ENCODE measurements at places on chromosomes 2 and 18.

- DNase-seq = no peak
Measured at GRCh38 chr2:71380665-71381064, 49.1 kb downstream of the ZNF638 start.

GRCh38 chr2:126824663-126825062 is 74.0 kb upstream of the TEX51 start:
- no peak for DNase-seq

- DNase-seq = peak; percentile 76
Measured at GRCh38 chr2:189411860-189412259, 29.4 kb upstream of the WDR75 start.

DNA sequence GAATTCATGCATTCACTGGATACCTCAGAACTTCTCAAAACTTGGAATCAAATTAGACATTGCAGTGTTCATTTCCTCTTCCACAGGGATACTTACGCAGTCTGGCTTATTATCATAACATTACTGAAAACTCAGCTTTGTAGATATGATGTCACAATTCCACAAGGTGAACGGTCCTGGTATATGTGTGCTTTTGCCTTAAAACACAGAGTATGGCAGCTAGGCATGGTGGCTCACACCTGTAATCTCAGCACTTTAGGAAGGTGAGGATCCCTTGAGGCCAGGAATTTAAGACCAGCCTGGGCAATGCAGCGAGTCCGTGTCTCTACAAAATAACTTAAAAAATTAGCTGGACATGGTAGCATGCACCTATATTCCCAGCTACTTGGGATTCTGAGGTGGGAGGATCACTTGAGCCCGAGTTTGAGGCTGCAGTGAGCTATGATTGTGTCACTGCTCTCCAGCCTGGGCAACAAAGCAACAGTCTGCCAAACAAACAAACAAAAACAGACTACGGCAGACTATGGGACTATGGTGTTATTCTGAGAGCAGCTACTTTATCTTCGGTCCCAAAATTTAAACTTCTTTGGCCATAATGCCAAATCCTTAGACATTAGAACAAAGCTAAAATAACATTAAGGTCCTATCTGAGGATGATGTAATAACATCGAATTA is 1191.9 kb upstream of the SLC39A10 start:
- DNase-seq = no peak

GRCh38 chr2:134124047-134124753 is 129.7 kb upstream of the MGAT5 start:
- no peak for DNase-seq

DNA sequence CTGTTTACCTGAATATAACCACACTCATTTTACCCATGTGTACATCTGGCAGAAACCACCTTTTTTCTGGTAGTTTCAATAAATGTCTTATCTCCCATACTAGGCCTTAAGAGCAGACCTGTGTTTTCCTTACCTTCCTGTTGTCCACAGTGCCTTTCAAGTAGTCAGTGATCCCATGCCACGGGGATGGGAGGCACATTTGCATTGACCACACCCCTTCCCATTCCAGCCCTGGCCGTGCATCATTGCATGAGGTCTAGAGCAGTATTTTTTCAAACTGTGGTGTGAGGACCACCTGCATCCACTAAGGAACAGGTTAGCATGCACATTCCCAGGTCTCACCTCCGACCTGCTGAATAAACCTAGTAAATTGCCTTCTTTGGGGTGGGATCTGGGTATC is 165.2 kb upstream of the FOSL2 start:
- DNase-seq = no peak

GRCh38 chr2:171520471-171520870 is 1.8 kb upstream of the CYBRD1 start:
- no peak for DNase-seq

- no peak for DNase-seq
Measured at GRCh38 chr18:75859533-75859932, 432.0 kb upstream of the SMIM21 start.

- no peak for DNase-seq
Measured at GRCh38 chr18:56661360-56662062, 10.4 kb downstream of the WDR7 start.

- DNase-seq = no peak
Measured at GRCh38 chr2:42723465-42723864, 40.5 kb downstream of the OXER1 start.

DNA sequence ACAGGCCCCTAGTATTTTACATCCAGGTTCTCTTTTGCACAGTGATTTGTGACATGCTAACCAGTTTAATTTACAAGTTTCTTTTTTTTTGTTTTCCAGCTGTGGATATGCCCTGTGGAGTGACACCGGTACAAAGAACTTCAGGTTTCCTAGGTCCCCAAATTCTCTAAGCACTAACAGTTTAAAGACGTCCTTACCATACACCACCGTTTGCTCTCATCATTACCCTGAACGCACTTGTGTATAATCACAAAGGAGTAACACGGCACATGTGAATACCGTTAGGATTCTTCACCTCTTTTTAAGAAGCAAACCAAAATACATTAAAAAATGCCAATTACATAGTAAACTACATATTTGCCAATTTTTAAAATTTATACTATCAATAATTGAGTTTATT is 853 bp downstream of the LANCL1 start:
- no peak for DNase-seq

DNA sequence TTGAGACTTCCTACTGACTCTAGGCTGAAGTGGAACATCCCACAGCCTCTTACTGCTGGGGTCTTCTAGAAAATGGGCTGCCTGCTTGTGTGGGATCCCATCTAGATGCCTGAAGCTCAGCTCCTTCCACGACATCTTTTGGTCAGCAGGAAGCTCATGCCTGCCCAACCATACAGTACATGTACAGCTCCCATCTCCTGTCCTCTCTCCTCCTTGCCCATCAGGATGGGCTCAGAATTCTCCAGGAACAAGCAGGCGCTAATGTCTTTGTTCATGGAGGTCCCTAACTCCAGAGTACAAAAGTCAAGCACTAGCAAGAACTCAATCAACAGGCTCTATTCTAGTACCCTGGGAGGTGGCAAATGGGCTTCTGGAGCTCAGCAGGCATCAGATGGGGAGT is 31.7 kb upstream of the GPR17 start:
- no peak for DNase-seq

DNA sequence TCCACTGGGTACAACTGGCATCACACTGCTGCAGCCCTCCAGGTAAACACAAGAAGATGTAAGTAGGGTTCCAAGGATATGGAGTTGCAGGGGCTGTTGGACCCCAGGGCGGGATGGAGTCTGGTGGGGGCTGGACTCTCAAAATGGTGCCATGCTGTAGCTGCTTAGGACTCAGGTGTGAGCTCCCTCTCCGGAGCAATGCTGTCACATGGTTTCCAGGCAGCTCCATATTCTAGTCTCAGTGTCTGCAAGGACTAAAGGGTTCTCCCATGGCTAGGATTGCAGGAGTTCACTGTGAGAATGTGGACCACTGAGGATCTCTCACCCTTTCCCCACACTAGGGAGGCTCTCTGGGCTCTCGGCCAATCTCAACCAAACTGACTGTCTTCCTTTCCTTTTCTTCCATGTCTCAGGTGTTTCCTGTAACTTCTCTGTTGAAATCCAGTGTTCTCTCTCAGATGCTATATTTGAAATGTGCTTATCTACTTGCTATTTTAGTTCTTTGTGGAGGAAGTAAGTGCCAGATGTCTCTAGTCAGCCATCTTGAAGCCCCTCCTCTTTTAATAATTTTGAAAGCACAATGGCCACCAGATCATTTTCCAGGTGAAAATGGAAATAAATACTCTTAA is 57.6 kb downstream of the CCNT2 start:
- no peak for DNase-seq

DNA sequence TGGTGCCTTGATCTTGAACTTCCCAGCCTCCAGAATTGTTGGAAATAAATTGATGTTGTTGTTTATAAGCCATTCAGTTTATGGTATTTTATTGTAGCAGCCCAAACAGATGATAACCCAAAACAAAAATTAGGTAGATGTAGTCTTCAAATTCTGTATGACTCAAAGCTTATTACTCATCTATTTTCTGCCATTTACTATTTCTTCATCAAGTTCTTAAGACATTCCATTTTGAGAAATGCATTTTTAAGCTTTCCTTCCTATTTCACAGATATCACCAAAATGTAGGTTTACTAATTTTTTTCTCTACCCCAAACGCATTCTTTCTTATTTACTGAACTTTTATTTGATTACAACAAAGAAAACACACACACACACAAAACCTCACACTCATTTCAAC is 148.2 kb downstream of the RND3 start:
- no peak for DNase-seq

DNA sequence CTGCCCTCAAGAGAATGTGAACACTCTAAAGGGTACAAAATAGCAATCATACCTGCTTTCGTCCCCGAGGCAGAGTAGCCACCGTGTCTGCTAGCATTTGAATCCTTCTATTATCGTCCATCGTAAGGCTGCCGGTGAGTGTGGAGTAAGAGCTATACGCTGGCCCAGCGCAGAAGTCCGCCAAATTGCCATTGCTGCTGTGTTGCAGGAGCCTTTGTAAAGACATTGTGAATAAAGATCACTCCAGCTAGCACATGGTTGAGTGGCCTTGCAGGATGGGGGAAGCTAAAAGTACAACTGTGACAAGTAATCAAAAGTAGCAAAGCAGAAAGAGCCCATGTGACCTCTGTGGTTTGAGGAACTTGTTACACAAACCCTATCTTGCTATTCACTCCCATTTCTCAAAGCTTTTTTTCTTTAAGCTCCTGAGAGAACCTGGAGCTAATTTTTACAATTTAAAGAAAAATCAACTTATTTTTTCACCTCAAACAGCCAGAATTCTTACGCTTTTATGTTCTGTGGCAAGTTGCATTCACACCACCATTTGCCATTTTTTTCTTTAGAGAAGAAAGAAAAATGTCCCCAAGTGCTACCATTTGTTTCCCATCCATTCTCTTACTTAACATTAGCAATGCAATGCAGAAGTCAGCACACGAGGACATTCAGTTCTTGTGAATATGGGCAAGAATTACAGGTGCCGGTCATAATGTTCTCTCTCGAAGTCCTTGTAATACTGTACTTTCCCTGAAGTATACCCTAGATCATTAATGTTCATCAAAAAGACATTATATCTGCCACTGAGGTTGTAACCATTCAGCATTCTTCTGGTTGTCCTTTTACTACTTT is at the start of gene CYTIP:
CYTIP (minus strand) TSS at position 295 of the 846 bp plus-strand sequence; CDS start at position 226, 69 bp downstream.
- DNase-seq = no peak

DNA sequence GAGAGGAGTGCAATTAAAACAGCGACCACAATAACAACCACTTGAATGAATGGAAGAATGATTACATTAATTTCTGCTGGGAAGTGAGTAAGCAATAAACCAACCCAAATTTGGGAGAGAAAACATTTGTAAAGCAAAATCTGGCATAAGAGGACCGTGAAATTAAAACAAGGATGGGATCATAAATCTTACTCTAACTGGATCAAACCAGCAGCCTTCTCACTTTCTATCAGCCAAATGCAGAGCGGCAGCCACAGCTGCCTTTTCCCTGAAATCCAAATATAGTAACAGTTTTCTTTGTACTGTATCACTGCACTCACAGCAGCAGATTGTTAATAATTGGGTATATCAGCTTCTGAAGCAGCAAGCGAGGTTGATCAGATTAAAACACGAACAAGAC is 245.2 kb upstream of the REG3G start:
- no peak for DNase-seq

GRCh38 chr2:4866198-4866597 is 826.0 kb upstream of the SOX11 start:
- no peak for DNase-seq

GRCh38 chr2:74835831-74836674 is 2.1 kb downstream of the HK2 start:
- DNase-seq = no peak

DNA sequence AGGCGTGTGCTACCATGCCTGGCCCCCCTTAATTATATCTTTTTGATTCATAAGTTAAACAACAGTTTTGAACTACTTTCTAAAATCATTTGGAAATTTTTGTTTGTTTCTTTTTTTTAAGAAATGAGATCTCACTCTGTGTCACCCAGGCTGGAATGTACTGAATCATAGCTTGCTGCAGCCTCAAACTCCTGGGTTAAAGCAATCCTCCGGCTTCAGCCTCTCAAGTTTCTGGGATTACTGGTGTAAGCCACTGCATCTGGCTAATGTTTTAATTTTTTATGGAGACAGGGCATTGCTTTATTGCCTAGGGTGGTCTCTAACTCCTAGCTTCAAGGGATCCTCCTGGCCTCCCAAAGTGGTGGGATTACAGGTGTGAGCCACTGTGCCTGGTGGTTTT is 71.5 kb downstream of the BABAM2 start:
- DNase-seq = no peak

DNA sequence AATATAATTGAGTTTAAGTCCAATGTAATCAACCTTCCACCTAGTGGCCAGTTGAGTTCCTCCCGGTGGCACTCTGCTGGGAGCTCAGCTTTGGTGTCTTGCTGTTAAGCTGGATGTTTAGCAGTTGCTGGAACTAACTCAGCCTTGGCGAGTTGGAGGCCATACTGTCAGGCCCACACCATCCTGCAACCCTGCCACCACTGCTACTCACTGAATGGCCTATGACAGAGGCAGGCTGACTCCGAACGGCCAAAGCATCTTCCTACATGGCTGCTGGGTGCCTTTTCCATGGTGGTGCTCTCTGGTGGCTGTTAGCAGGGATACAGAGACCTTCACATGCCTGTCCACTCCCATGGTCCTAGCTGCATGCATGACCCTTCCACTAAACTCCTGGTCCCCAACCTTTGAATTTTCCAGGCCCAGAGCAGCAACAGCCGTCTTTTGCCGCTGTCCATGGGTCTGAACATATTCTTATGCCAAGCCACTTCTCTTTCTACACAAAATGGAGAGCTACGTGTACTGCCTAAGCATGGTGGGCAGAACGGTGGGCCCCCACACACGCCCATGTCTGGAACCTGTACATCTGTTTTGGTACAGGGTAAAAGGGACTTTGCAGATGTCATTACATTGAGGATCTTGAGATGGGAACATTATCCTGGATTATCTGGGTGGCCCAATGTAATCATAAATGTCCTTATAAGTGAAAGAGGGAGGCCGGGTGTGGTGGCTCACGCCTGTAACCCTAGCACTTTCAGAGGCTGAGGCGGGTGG is 15.0 kb upstream of the TRAF3IP1 start:
- no peak for DNase-seq

DNA sequence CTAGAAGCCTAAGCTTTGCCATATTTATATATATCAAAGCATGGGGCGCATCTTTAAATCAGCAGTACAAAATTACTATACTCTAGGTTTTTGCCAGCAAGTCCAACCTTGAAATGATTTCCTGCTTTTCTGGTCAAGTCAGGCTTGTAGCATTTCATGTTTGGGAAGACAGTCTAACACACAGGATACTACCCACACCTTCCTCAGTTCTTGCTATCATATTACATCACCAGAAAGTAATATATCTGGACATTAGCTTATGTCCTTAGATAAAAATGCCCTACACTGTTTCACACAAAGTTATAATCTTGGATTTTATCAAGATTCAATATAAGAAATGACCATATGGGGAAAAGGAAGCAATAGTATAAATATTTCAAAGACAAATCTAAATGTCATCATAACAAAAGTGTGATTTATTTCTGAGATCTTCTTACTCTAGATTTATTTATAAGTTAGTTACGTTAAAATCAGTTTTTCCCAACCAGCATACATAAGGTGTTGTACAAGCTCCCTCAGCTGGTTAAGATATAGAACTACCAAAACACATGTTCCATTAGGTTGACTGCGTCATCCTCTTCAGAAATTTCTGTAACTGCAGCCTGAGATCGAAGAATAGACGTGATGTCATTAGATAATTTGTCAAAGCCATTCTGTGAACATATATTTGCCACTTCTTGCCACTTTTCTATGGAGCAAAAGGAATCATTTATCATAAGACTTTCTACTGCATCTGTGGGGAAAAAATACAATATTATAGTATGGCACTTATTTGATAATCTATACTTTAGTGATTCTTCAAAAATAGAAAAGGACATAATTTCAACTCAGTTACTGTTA is 56.6 kb downstream of the CLHC1 start:
- no peak for DNase-seq

- no peak for DNase-seq
Measured at GRCh38 chr2:217475101-217475500, 527.7 kb downstream of the TNS1 start.

Measured in HFF-Myc (cell line).